ENCODE measurements at places on chromosomes 12 and 14.

- DNase-seq = no peak
These were observed 399.8 kb downstream of the RGS6 start for GRCh38 chr14:72332046-72332445.

DNA sequence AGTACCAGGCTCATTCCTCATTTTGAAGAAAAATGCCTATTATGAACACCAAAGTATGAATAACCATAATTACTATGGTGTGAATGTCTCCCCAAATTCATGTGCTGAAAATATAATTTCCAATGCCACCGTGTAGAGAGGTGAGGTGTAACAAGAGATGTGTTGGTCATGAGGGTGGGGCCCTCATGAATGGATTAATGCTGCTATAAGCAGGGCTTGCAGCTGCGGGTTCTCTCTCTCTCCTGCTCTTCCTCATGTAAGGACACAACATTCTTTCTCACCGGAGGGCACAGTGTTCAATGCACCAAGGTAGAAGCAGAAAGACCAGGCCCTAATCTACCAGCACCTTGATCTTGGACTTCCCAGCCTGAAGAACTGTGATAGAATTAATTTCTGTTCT lies 70.0 kb downstream of the TMTC1 start:
- no peak for DNase-seq

DNA sequence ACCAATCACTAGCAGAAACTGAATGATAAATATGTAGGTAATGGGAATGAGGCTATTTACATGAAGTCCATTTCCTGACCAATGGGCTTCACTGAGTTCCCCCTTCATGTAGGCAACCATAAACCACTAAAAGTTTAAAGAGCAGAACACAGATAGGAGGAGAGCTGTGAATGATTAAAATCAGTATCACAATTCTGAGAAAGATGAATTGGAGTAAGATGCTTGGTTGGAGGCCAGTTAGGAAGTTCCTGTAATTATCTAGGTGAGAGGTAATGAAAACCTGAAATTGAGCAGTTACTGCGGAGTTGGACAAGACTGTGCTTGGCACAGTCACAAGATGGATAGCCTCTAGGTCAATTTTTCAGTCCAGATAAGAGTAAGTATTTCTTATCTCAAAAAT lies 56.6 kb downstream of the GALNT4 start:
- no peak for DNase-seq

DNA sequence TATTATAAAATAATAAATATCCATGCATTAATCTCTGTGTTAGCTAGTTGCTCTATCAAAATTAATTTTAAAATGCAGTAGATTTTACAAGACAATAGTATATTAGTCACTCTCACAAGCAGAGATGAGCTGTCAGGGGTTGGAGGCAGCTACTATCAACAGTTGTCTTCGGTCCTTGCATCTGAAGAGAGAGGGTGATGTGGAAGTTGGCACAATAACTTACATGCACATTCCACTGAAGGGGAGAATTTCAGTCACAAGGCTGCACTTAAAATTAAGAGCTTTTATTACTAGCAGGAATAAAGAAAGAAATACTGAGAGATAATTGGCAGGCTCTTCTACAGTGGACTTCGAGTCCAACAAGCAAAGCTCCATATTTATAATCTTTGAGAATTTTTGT lies 166.9 kb upstream of the DCN start:
- DNase-seq = no peak

GRCh38 chr14:61698206-61698980 lies 3.1 kb downstream of the HIF1A start:
- no peak for DNase-seq

- no peak for DNase-seq
These were observed 31.0 kb downstream of the FOXN4 start for GRCh38 chr12:109277899-109278762.
